Hematopoietic multipotent progenitor cell treated with erythropoietin and hydrocortisone succinate and interleukin-3 and kit ligand, for 17 days (in vitro differentiated cells): ENCODE measurements at places on chromosomes 6 and 20.

DNA sequence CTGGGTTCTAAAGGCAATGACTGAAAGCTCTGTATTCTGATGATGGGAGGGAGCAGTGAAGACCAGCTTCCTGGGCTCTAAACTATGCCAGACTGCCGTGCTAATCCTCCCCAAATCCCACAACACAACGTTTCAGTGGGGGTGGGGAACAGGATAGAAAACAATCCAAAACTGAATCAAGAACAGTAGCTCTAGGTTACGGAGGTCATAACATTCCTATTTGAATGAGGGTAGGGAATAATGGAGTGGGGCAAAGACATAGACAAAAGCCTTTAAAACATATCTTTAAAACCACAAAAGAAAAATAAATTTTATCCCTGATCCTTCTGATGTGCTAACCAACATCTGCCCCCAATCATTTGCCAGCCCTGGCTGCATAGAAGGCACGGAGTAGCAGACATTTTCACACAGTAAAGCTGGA, 7.8 kb downstream of the USP49 start:
- no peak for DNase-seq

DNA sequence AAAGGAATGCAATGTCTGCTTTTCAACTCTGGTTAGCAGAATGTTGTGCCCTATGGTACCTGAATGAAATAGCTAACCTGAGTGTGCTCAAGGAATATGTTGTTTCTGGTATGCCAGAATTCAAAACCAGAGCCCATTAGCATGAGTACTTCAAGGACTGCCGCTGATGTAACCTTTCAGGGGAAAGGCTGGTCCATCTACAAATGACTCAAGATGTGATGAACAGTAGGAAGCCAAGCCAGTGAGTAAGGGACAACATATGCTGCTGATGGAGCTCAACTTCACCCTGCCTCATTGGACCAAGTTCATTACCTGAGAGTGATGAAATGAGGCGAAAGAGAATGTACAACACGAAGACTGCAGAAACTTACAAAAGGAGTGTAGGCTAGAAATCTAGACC, 95.7 kb upstream of the BMP2 start:
- no peak for DNase-seq

GRCh38 chr6:127303917-127304316, 37.3 kb downstream of the RNF146 start:
- DNase-seq, result no peak

- DNase-seq, result no peak
Observed at GRCh38 chr6:50381099-50381415, 331.3 kb upstream of the DEFB112 start.

DNA sequence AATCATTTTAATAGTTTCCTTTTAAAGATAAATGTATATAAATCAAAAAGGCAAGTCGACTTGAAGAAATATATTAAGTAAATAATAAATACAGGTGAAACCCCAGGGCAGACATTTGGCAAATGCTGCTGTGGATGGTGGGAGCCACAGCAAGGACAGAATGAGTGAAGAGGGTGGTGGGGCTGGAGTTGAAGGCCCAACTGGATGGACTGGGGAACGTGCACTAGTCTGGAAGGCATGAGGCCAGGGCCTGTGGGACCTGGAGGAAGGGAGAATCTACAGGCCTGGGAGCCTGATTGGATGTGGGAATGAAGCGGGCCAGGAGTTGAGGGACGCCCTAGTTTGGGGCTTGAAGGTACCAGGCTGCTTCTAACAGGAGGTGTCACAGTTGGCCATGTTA, 30.6 kb upstream of the BLCAP start:
- no peak for DNase-seq
